ENCODE measurements at places on chromosomes 13 and 19.

DNA sequence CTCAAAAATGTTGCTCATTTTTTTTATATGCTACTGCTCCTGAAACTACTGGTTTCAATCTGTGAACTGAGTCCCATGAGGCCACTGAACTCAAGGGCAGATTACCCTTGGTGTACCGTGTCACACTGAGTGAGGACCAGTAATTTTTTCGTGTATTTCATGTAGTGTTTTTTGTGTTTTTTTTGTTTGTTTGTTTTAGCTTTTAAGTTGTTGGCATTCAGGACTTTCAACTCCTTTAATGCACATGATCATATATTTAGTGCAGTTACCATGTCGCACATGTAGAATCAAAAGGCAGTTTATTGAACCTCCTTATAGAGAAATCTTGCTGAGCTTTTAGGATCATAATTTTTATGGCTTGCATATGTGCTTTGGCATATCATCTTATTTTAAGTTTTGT lies 58.0 kb downstream of the TPT1 start:
- DNase-seq = no peak

- no peak for DNase-seq
These were observed 15.1 kb downstream of the TICAM1 start for GRCh38 chr19:4816202-4816949.

- DNase-seq = peak; percentile 26
These were observed 1851.1 kb downstream of the PCDH9 start for GRCh38 chr13:65378943-65379519.

GRCh38 chr19:21604951-21605476 lies 99.6 kb downstream of the ZNF429 start:
- DNase-seq = no peak

DNA sequence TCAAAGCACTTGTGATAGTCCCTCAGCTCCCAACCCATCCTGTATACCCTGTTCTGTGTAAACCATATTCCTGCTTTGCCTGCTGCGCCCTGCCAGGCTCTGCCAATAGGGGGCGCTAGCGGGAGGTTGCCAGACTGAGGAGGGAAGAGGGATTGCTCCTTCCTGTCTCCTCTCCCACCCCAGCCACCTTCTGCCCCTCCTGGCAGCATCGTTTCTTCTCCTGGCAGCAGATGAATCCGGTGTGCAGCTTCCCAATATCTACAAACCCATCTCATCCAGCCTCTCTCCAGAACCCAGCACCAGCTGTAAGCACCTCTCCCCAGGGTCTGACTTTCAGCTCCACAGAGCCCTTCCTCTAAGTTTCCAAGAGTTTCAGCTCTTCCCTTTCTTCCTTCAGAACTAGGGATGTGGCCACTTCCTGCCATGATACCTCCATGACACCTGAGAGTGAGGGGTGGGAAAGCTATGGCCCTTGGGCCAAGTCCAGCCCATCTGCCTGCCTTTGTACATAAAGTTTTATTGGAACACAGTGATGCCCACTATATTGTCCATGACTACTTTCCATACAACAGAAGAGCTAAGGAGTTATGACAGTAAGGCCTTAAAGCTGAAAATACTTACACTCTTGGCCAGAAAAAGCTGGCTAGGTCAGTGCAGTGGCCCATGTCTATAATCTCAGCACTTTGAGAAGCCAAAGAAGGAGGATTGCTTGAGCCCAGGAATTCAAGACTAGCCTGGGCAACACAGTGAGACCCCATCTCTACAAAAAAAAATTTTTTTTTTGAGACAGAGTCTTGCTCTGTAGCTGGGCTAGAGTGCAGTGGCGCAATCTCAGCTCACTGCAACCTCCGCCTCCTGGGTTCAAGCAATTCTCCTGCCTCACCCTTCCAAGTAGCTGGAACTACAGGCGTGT lies 34.5 kb upstream of the ATP1A3 start:
- no peak for DNase-seq

DNA sequence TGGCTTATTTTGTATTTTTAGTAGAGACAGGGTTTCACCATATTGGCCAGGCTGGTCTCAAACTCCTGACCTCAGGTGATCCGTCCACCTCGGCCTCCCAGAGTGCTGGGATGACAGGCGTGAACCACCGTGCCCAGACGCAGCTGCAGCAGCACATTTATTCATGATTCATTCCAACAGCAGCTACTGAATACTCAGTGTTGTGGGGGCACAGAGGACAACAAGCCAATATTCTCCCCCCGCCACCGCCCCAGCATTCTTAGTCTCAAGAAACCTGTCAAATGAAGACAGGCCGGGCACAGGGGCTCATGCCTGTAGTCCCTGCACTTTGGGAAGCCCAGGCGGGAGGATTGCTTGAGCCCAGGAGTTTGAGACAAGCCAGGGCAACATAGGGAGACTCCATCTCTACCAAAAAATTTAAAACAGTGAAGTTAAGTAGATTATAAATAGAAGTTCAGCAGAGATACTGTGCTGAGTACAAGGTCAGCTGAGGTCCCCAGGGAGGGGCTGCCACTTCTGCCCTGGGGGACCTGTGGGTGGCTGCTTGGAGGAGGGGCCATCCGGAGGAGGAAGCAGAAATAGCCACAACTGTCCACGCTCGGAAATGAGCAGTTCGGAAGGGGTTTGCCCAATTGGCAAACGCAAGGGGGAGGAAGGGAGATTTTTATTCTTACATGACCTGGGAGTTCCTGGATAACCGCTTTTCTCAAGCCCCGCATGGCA lies 4.3 kb downstream of the DOT1L start:
- peak; percentile 42 for DNase-seq

- DNase-seq = peak; percentile 68
These were observed 40.8 kb upstream of the TPP2 start for GRCh38 chr13:102555914-102556553.

- DNase-seq = peak; percentile 67
These were observed 67.0 kb upstream of the TEX29 start for GRCh38 chr13:111253365-111253872.

DNA sequence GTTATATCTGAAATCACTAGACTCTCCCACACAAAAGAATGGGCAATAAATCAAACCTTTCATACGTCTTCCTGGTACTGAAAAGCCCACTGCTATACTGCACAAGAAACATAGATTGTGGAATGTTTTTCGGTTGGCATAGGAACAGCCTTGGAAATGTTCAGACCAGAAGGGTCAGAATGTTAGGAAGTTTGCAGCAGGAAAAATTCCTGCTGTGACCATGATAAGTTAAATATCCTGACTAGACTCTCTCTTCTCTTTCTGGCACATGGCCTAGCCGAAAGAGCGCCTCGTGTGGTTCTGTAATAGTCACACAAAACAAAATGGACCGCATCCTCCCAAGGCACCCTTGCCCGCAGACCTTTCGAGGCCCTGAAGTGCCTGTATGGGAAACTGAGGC lies 427.2 kb downstream of the COG6 start:
- DNase-seq = no peak

DNA sequence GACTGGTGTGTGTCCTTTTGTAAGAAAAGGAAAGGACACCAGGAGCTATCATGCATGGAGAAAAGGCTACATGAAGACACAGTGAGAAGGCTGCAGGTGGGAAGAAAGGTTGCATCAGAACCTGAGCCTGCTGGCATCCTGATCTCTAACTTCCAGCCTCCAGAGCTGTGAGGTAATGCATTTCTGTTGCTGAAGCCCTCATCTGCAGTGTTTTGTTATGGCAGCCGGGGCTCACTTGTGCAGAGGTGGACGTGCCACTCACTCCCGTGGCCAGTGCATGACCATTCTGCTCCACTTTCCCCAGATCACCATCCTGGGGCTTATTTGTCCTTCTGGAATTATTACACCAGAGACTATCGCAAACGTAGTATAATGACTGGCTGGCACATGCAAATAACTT lies 155.3 kb downstream of the IRS2 start:
- DNase-seq = no peak

DNA sequence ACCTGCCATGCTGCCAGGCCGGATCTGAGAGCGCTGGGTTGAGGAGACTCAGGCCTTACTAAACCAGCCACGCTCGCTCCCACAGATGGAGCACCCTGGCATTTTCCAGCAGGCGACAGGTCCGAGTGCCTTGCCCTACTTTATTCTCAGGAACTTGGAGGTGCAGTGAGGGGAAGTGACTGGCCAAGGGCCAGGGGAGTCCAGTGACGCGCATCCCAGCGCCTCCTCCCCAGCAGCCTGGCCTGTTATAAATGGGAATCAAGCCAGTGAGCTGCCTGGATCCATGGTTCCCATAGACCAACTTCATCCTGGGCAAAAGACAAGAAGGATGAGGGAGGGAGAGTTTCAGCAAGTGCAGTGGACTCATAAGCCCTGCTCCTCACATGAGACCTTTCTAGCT lies 35.5 kb downstream of the TMED1 start:
- no peak for DNase-seq

DNA sequence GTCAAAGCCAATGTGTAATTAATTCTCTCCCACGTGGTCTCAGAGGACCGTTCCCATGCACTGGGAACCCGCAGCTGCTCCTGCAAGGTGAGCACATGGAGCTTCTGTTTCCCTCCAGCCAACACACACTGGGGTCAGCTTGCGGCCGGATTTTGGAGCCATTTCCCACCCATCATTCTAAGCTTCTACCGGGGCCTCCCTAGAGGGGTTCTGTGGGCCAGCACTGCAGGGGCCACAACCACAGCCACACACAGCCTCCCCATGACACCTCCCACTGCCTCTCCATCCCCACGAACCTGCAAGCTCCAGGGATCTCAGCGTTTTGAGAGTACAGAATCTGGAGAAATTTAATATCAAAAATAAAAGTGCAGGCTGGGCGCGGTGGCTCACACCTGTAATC lies 120.7 kb upstream of the SOX1 start:
- DNase-seq = no peak

GRCh38 chr19:37980419-37981170 lies 73.6 kb downstream of the SIPA1L3 start:
- no peak for DNase-seq

GRCh38 chr13:102176846-102177245 lies 225.0 kb downstream of the FGF14 start:
- no peak for DNase-seq

GRCh38 chr13:108352599-108352998 lies 83.1 kb downstream of the TNFSF13B start:
- DNase-seq = peak; percentile 40

- DNase-seq = no peak
These were observed 24.2 kb downstream of the VRK3 start for GRCh38 chr19:50000841-50001557.

DNA sequence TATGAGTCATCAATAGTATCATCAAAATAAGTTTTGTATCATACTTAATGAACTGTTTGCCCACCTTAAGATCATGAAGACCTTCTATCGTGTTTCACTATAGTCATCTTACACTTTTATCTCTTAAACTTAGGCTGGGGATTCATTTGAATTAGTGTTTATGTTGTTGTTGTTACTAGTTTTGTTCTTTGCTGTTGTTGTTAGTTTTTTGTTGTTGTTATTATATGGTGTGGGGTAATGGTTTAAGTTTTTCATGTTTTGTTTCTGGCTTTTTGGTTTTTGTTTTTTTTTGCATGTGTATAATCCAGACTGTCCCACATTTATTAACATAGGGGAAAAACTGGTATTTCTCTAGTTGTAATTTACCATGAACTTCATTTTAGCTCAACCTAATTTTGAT lies 965.1 kb upstream of the MIR17HG start:
- DNase-seq = no peak

DNA sequence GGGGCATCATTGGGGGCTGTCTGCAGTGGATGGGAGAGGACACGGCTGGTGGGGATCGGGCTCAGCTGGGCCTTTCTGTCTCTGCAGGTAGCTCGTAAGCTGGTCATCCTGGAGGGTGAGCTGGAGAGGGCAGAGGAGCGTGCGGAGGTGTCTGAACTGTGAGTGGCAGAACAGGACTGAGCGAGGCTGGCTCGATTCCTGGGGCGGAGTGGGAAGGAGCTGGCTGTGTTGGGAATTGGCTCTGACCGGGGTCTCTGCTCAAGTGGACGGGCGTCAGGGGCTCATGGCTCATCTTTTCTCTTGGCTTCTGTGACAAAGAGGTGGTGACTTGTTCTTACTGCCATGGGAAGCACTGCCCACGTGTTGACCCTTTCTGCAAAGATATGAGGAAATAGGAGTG lies 11.6 kb downstream of the TPM4 start:
- no peak for DNase-seq

DNA sequence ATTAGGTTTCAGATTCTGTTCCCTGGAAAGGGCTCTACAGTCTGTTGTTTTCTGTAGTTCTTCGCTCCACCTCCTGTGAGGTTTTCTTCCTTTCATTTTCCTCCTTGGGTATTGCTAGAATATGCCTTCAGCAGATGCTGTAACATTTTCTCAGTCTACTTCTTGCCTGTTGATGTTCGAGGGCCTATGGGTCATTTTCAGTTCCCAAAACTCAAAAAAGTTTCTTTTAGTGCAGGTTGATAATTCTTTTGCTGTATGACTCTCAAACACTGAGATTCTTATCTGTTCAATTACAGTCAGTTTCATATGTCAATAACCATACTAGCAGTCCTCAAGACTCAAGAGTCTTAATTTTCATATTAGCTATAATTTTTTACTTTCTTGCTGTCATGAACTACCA lies 268.3 kb downstream of the RFC3 start:
- no peak for DNase-seq
